ENCODE measurements at places on chromosomes 13 and 19.

- DNase-seq, result no peak
Measured at GRCh38 chr19:10866495-10866894, 4.9 kb upstream of the CARM1 start.

DNA sequence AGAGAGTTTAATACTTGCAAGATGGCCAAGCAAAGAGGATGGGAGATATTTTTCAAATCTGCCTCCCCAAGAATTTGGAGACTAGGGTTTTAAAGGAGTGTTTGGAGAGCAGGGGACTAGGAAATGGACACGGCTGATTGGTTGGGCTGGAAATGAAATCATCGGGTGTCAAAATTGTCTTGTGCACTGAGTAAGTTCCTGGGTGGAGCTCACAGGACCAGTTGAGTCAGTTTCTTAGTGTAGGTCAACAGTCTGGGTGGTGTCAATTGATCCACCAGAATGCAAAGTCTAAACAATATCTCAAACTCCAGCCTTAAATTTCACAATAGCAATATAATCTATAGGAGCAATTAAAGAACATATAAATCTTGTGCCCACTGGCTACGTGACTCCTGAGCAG, 23.0 kb upstream of the CEACAM4 start:
- no peak for DNase-seq

DNA sequence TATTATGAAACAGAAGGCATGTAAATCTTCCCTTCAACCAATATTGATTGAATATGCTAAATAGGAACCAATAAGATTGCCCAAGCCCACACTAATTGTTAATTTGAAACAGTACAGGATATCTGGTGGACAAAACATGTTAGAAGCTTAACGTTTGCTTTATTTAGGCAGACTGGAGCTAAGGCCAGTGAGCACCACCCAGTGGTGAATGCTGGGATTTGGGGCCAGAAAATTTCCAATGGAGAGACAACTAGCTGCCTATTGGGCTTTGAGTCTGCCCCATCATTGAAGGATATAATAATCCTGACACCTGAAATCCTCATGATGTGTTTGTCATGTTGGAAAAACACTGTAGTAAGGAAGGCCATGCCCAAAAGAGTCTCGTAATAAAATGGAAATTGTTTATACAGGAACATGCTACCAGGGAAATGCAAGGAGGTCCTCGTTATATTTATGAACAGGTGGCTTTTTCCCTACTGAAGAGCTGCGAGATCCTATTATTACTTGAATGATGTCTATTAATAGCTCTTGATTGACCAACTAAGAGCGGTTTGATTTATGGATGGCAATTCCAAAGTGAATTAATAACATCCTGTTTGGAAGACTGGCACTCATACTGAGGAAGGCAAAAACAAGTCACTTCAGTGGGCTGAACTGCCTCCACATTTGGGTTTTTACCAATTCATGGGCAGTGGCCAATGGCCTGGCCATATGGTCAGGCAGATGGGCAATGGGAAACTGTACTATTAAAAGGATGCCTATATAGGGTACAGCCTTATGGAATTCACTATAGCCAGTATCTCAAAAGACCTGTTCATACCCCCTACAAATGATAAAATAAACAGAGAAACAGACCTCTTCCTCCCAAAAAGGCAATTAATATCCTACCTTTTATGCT, 8.7 kb downstream of the SIGLECL1 start:
- no peak for DNase-seq

GRCh38 chr13:112234131-112234875, 141.9 kb upstream of the SPACA7 start:
- DNase-seq, result no peak

GRCh38 chr13:75825161-75825560, 189.0 kb downstream of the LMO7 start:
- DNase-seq, result no peak

GRCh38 chr13:26971990-26972887, 199.4 kb downstream of the USP12 start:
- DNase-seq, result peak; percentile 6

- no peak for DNase-seq
Measured at GRCh38 chr13:26523007-26523406, 34.5 kb upstream of the WASF3 start.

- DNase-seq, result peak; percentile 6
Measured at GRCh38 chr13:40329781-40330485, 336.5 kb downstream of the FOXO1 start.

DNA sequence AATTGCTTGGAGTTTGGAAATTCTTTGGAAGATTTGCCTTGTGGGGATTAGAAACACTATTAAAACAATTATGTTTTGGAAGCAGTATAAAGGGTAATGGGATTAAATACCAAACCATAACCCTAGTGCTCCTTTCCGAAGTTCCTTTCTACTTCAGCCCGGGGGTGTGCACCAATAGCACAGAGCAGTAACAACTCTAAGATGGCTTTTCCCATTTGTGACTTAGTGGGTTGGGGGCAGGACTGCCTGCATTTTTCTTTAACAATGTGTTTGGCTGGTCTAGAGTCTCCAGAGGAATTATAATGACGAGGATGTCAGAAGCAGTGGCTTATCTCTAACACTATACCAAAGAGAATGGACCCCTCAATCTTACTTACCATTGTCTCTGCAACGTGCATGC, 11.9 kb upstream of the IL17D start:
- no peak for DNase-seq

- DNase-seq, result no peak
Measured at GRCh38 chr19:31140717-31141116, 208.5 kb downstream of the TSHZ3 start.

DNA sequence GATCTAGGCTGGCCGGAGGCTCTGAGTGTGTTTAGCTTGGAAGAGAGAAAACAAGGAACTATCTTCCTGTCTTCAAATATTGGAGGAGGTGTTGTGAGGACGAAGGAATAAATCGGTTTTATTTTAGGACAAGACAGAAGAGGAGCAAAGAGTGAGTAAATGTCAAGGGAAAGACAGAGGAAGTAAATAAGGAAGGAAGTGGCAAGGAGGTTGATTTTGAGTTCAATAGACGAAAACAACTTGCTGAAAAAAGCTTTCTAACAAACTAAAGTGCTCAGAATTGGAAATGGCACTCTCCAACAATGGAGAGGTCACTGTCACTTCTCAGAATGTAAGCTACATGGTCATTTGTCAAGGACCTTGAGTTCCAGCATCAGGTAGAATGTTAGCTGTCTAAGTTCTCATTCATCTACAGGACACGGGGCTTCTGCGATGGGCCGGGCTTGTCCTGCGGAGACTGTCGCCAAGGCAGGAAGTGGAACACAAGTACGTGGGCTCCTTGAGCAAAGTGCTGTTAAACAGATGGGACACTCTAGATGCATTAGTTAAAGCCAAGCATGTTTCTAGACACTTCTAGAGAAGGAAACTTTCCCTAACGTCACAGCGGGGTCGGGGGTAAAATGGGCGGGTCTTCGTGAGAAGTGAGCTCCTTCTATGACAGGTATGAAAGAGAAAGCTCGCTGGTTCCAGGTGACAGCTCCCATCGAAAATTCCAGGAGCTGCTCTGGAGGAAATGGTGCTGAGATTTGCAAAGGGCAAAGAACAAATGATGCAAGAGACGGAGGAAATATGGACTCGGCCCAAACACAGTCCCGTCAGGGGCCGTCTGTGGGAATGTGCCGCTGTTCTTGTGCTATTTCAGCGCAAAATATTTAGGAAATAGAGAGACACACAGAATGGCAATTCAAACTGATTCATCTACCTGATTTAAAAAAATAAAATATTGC, 103.9 kb upstream of the UBL3 start:
- DNase-seq, result no peak

GRCh38 chr19:34288381-34288780, 34.0 kb downstream of the GARRE1 start:
- DNase-seq, result no peak

DNA sequence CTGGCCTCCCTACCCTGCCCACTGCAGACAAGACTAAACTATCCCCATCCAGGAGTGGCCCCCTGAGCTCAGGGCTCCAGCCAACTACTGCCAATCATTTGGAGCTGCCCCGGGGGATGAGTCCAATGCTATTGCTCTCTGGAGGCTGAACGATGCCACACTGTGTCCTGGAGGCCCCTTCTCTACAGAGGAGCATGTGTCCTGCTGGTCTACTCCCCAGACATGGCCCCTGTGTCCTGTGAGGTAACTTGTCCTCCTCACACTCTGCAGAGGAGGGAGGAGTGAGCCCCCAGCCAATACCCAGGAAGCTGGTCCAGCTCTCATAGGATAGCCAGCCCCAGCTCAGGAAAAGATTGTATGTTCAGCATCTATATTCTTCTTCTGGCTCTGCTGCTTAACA, 159.1 kb upstream of the GPR12 start:
- no peak for DNase-seq

- DNase-seq, result no peak
Measured at GRCh38 chr13:114004420-114005205, 30.7 kb upstream of the C13orf46 start.

DNA sequence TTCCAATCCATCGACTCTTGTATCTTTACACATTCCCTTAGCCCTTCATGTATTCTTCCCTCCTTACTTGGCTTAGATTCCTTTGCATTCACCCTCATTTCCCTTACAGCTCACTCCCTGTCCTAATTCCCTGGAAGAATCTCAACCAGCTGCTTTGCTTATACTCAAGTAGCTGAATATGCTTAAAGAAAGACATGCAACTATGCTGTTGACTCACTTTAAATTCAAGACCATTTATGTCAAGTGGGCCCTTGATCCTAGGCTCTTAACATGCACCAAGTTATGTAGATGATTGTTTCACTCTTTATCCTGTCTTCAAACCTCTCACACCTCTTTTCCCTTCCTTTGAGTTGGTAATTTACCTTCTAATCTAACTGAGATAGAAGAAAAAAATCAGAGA, 7.4 kb downstream of the CCDC122 start:
- no peak for DNase-seq

DNA sequence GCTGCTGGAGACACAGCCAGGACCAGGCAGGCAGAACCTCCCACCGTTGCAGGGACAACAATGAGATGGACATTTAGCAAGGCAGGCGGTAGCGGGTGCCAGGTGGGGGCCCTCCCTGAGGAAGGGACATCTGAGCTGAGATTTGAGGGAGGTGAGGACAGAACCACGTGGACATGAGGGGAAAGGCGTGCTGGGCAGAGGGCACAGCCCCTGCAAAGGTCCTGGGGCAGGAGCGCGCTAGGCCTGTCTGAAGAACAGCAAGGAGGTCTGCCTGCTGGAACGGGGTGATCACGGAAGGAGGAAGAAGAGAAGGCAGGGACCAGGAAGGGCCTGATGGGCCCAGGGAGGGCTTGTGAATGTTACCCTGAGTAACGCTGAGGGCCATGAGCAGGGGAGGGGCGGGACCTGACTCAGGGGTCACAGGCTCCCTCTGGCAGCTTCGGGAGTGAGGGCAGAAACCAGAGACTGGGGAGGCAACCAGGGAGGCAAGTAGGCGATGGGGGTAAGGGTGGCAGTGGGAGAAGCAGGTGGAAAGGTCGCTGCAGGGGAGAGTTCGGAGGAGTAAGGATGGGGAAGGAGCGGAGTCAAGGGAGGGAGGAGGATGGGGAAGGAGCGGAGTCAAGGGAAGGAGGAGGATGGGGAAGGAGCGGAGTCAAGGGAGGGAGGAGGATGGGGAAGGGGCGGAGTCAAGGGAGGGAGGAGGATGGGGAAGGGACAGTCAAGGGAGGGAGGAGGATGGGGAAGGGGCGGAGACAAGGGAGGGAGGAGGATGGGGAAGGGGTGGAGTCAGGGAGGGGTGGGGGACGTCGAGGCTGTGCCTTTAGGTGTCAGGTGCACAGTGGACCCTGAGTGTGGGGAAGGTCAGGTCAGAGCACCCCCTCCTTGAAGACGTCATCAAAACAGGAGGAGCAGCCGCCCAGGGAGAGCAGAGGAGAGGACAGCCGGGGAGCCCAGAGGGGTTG, 15.7 kb upstream of the B3GNT3 start:
- DNase-seq, result peak; percentile 36
